Lower leg skin (tissue), 4 donors: ENCODE measurements at places on chromosomes 4 and X. TPM values are rescaled to one million over a fixed set of nuclear protein-coding genes. Genes with fewer than 3 reads are reported as not detected.

- DNase-seq, result no peak
Observed at GRCh38 chrX:115388879-115389278, 99.4 kb downstream of the LUZP4 start.

XPNPEP2 gene
- total RNA-seq, result 2.7 TPM

TRIM61 gene
- not detected for total RNA-seq

DNA sequence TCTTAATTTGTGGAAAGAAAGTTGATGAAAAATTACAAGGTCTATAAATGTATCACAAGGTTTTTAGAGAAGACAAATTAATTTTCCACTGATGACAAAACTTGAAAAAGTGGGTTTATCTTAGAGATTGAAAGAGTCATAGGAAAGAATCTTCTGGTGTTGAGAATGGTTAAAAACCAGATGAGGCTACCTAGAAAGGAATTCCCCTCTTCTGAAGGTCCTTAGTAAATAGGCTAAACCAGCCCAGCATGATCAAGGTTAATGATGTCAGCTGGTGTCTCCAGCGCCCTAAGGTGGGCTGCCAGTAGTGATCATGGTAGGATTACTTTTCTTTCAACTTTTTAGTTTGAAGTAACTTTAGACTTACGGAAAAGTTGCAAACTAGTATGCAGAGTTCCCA, 71.8 kb upstream of the PGRMC2 start:
- no peak for DNase-seq

DNA sequence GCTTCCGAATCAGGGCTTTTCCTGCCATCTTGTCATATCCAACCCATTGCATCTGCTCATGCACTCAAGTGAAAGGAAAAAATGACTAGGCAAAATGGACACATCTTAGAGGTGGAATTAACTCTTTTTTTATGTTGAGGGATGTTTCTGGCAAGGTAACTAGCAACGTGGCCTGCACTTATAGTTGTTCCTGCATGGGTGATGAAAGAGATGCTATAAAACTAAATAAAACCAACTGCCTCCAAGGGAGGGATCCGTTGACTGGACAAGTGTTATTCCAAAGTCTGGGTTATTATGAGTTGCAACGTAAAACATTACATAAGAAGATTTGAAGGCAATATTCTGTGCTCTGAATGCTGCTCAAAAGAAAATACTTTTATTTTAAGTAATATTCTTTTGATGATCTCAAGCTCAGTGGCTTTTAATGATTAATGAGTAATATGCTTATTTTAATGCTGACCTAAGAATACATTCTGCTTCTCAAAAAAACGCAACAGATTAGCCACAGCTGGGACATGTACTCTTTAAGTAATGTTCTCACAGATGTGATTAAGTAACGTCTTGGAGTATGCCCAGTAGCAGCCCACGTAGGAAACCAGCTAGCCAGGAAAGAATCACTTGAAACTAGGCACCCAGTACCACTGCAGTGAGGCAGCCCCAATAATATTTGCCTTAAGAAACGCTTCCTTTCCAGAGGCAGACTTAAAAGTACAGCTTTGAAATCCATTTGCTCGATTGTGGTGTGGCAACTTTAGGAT, 27.4 kb downstream of the KLF3 start:
- DNase-seq, result no peak

- no peak for DNase-seq
Observed at GRCh38 chr4:69894186-69894585, 34.2 kb upstream of the SULT1E1 start.

DNA sequence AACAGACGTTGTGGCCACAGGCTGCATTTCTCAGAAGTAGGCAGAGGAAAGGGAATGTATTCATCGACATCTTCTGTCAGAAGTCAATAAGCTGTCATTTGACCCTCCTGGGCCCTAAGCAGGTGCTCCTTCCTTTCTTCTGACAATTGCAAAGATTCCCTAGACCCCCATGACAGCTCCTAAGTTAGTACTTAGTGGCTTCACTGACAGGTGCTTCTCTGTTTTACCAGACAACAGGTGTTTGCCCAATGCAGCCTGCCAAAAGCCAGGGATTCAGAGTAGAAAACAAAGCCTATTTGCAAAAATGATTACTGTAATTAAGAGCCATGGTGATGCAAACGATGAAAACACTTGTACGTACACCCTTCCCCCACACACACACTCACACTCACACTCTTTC, 7.5 kb upstream of the FGF5 start:
- no peak for DNase-seq
